ENCODE measurements at places on chromosomes 3 and 15.

- DNase-seq, result no peak
These were observed 269.7 kb downstream of the ABHD5 start for GRCh38 chr3:43960448-43960840.

GRCh38 chr15:100925480-100925879 is 6.3 kb downstream of the LRRK1 start:
- DNase-seq, result no peak

DNA sequence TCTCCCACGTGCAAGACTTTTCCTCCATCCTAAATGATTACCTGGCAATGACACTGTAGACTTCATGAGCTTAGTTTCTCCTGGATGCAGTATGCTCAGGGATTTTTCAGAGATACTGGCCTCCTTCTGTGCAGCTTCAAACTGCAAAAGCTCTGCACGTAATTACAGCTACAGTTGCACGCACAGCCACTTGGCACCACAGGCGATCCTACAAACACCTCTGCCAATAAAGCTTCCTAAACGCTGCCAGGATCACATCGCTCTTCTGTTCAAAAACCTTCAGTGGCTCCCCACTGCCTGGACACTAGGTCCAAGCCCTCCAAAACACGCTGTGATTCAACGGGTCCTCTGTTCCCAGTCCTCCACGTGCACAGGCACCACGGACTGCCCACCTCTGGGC is 49.5 kb downstream of the NUP210 start:
- no peak for DNase-seq

- no peak for DNase-seq
These were observed 348.9 kb upstream of the CBLB start for GRCh38 chr3:106217745-106218144.

DNA sequence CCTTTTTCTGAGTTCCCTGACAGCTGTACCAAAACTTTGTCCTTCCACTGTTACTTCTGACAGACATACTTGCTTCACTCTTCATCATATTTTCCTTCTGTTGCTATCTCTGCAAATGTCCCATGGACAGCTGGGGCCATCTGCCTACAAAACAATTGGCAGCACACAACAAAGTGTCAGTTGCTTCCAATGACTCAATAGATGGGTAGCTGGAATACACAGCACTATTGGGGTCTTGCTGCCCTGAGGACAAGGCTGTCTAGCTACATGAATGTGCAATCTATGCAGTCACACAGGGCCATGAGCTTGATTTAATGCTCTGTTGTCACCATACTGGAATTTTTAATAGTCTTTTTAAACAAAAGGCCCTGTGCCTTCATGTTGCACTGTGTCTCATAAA is 192.8 kb downstream of the DTWD1 start:
- no peak for DNase-seq

- DNase-seq, result no peak
These were observed 21.5 kb upstream of the MYO1E start for GRCh38 chr15:59394166-59394661.

- DNase-seq, result no peak
These were observed 493.4 kb upstream of the TGFBR2 start for GRCh38 chr3:30112902-30113484.

- DNase-seq, result no peak
These were observed 98.4 kb downstream of the FSIP1 start for GRCh38 chr15:39684233-39684632.

DNA sequence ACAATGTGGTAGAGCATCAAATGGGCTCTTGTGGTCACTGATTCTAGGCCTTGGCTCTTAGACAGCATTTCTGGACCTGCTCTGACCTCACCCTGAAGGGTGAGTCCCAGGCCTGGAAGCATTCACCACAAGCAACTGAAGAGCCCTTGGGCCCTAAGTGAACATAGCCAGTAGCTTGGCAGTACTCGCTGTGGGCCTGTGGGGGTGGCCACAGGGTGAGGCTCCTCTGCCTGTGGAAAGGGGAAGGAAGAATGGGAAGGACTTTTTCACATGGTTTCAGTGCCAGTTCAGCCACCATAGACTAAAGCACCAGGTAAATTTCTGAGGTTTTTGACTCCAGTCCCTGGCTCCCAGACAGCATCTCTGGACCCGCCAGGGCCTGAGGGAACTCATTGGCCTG is 5.1 kb upstream of the ZSCAN2 start:
- DNase-seq, result no peak

DNA sequence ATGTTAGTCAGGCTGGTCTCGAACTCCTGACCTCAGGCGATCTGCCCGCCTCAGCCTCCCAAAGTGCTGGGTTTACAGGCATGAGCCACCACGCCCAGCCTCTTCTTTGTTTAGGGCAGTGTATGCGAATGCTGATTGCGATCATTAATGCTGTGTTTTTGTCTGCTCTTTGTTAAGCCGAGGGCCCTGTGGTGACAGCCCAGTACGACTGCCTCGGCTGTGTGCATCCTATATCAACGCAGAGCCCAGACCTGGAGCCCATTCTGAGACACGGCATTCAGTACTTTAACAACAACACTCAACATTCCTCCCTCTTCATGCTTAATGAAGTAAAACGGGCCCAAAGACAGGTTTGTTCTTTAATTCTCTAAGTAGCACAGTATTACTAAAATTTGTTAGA is 7.8 kb downstream of the KNG1 start:
- DNase-seq, result no peak

GRCh38 chr15:63086947-63087346 is 34.7 kb upstream of the LACTB start:
- no peak for DNase-seq

DNA sequence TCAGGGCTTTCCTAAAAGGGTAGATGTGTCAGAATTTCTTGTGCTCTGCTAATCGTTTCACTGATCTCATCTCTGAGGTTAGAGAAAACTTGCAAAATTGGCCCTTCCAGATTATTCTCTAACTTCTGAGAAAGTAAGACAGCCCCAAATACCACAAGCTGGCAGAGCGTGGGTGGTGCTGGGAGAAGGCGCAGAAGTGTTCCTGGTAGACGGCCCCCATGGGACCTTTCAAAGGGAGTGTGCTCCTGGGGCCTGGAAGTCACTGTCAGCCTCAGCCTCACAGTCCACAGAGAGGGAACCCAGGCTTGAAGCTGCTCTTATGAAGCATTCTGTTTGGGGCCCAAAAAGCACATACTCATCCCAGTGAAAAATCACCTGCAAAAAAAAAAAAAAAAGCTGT is 86.5 kb upstream of the PFN2 start:
- DNase-seq, result no peak

DNA sequence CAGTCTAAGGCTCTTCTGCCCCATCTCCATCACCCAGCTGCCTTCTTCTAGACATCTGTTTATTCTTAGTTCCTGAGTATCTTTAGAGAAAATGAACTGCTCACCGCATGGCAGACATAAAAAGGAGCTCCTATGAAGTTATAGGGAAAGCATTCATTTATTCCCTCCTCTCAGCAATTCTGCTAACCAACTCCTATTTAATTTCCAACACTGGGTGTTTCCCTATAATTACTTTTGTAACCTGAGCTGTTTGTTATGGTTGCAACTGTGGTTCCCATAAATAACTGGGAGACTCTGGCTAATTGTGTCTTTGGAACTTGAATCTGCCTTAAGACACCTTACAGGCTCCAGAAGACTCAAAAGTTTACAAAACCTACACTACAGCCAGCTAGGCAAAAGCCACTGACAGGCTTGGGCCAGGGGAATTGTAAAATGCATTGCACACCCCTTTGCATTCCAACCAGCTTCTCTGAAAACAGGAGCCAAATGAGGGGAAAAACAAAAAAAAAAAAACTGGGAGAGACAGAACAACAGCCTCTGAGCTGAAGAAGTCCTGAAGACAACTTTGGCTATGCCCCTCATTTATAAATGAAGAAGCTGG is 231.5 kb upstream of the FEZF2 start:
- no peak for DNase-seq

DNA sequence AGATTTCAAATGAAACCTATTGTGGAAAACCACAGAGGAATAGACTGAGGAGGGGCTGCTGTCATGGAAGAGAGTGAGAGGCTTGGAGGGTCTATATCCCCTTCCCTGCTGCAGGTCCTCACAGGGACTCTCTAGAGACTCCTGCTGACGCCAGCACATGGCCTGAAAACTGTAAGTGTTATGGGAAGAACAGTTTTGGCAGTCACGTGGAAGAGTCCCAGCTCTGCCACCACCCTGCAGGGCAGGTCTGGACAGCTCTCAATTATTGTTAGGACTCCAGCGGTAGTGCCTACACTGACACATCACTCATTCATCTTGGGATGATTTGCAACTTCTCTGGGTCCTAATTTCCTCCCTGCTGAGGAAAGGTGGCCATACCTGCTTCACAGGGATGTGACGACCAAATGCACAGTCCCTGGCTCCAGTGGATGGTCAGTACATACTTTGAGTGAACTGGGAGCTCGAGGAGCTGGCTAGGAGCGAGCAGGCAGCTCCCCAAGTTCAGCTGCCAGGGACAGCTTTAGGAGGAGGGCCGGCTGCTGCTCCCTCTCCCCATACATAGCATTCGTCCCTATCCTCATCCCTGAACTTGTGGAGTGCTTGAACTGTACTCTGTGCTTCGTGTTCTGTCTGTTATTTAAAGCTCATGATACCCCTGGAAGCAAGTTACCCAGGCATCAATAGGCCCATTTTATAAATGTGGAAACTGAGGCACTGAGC is 49.2 kb downstream of the CTXND1 start:
- no peak for DNase-seq

DNA sequence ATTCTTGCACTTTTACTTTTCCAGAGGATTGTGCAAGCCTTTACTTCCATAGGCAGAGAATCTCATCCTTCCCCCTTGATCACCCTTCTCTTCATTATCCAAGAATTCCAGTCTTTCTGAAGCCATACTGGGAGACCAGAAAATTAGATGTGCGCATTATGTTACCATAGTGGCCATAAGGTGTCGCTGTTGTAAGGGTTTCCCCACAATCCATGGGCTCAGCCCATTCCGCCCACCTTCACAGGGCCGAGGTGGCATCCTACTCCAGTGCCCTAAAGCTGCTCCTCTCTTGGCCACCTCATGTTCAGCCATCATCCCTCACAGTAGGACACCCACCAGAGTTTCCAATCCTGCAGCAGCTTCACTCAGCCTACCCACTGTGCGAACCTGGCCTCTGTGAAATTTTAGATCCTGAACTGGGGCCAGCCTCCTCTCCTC is 35.0 kb downstream of the CTSH start:
- no peak for DNase-seq

GRCh38 chr3:151440940-151441339 is 19.9 kb downstream of the IGSF10 start:
- no peak for DNase-seq

GRCh38 chr3:24145981-24146822 is 201.1 kb downstream of the NR1D2 start:
- DNase-seq, result no peak

- no peak for DNase-seq
These were observed 2.9 kb downstream of the VILL start for GRCh38 chr3:37993460-37993819.

DNA sequence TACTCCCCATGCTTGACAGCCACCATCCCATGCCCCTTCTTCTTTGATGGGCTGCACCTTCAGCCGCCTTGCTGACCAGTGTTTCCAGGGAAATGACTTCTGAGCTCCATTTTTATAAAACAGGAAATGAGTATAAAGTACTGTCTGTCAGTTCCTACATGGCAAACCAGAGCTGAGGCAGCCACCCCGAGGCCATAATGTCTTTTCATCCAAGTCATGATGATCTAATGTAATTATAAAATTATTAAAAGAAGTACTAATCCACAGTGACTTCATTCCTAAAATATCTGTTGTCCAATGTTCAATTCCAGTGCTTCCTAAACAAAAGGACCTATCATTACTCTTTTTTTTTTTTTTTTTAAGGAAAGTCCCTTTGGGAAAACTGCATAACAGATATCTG is 75.2 kb upstream of the HERC1 start:
- DNase-seq, result no peak

- DNase-seq, result no peak
These were observed 563.8 kb downstream of the PYDC2 start for GRCh38 chr3:192024751-192025150.

- DNase-seq, result peak; percentile 78
These were observed 9.2 kb downstream of the ALPK3 start for GRCh38 chr15:84826369-84826823.

DNA sequence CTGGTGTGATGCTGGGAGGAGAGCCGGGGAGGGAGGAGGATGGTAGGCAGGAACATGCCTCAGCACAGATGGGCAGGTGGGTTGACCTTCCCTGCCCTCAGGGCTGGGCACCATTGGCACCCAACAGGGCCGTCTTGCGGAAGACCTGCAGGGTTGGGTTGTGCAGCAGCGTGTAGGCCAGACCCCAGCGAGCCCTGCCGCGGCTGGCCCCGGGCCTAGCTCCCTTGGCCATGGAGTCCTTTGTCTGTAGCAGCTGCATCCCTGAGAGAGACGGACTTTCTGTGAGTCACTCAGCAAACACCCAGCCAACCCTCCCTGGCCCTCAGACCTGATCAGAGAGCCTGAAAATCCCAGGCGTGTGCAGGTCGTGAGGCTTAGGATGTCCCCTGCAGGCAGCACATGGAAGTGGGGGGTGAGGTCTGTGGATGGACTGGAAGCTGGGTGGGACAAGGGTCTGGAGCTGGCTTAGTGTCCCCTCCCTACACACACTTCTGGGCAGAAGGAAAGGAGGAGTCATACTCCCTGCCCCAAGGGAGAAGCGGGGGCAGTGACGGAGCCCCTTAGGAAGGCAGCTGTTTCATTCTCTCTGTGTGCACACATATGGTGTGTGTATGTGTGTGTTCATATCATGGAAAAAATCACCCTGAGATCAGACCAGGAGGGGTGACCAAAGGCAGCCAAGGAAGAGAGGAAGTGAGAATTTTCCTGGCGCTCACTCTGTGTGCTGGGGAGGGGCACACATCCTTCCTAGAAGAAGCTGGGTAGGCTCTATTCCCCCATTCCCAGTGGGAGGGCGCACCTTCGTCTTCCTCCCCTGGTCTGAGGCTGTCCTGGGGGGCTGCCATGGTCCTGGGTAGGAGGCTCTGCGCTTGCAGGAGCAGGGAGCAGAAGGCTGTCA is 6.7 kb downstream of the ISLR start:
- DNase-seq, result no peak

DNA sequence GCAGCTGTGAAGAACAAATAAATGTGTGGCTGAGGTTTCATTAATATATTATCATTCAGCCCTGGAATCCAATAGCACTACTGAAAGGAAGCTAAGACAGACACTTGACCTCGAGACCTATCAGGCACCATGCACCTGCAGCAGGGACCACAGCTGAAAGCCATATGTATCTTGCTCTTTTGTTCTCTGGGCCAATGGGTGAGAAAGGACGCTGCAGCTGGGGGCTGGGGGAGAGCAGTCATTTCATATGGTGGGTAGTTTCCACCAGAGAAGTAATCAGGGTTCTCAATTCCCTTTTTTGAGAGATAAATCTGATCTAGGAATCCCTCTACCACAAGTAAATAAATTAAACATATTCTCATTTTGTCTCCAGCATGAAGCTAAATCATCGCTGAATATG is 225.6 kb upstream of the STRIT1 start:
- DNase-seq, result no peak

Measured in pancreas (tissue), 10 donors.